Fibroblast of lung (primary cell): ENCODE measurements at places on chromosomes 12 and 14.
A peak's percentile ranks its signal among the peaks of the same experiment; 100 is the strongest.

DNA sequence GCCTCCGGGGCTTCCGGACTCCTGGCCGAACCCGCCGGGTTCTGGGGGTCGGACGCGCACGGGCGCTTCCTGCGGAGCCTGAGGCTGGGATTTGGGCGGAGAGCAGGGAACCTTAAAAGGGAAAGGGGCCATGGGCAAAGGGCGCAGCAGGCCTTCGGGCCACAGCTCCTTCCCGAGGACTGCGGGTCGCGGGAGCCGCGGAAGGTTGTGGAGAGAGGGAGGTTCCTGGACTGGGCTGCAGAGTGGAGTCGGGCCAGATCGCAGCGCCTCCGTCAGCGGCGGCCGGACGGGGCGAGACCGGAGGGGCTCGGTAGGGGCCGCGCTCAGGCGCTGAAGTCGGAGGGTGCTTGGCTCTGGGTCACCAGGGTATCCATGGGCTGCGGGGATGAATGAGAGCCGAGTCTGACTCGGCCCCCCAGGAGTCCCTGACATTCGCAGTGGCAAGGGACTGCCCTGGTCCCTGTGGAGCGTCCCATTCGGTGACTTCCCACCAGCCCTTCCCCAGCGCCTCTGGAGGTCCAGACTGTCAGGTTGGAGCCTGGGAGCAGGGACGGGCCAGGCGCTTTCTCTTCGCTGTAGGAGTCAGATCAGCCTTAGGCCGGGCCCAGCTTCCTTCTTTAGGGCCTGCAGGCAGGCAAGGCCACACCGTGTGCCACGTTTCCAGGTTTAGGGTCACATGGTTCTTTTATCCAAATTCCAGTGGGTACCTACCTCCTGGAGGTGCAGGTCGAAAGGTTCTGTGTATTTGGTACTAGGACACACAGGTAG lies 938 bp upstream of the SLC25A29 start:
- no peak for DNase-seq
- no peaks in the 10 kb centered on the region for H3K27me3 ChIP-seq
- peak overlapping the region; percentile 81 for H3K4me3 ChIP-seq
- H3K4me1 ChIP-seq = peaks cover 4% of the 10 kb centered on the region
- peak overlapping the region; percentile 66 for H3K27ac ChIP-seq
- H3K36me3 ChIP-seq = no peaks in the 10 kb centered on the region

- no peaks in the 10 kb centered on the region for H3K36me3 ChIP-seq
- no peaks in the 10 kb centered on the region for H3K27me3 ChIP-seq
- no peak overlapping the region for H3K27ac ChIP-seq
- H3K4me3 ChIP-seq = no peak overlapping the region
- no peak for DNase-seq
Observed at GRCh38 chr12:100951756-100952155, 157.2 kb downstream of the ANO4 start.

- H3K4me1 ChIP-seq = no peaks in the 10 kb centered on the region
- DNase-seq = no peak
- H3K27me3 ChIP-seq = no peaks in the 10 kb centered on the region
- H3K36me3 ChIP-seq = no peaks in the 10 kb centered on the region
- H3K27ac ChIP-seq = no peak overlapping the region
Observed at GRCh38 chr14:86357119-86357518, 827.2 kb downstream of the FLRT2 start.

DNA sequence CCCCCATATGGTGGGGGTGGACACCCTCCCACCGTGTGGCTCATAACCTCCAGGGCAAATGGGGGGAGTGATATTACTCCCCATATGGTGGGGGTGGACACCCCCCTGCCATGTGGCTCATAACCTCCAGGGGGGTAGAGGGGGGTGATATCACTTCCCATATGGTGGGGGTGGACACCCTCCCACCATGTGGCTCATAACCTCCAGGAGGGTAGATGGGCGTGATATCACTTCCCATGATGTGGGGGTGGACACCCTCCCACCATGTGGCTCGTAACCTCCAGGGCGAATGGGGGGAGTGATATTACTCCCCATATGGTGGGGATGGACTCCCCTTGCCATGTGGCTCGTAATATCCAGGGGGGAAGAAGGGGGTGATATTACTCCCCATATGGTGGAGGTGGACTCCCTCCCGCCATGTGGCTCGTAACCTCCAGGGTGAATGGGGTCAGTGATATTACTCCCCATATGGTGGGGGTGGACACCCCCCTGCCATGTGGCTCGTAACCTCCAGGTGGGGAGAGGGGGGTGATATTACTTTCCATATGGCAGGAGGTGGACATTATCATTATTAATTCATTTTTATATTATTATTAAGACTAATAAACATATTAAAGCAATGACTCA lies 51.2 kb upstream of the OXA1L start:
- DNase-seq = no peak
- no peaks in the 10 kb centered on the region for H3K27me3 ChIP-seq
- no peak overlapping the region for H3K4me3 ChIP-seq
- no peaks in the 10 kb centered on the region for H3K36me3 ChIP-seq

DNA sequence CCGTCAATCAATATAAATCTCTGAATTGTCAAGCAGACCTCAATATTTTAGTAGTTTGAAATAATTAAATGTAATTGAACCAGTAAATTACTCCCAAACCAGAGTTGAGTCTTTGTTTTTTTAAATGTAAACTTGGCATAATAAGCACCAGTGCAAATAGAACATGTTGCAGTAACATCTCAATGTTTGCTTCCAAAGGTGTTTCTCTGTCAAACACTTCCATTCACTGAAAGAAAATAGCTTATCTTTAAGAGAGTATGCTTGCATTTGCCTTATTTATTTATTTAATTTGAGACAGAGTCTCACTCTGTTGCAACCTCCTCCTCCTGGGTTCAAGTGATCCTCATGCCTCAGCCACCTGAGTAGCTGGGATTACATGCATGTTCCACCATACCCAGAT lies 39.9 kb upstream of the EGLN3 start:
- no peaks in the 10 kb centered on the region for H3K27me3 ChIP-seq
- H3K36me3 ChIP-seq = no peaks in the 10 kb centered on the region
- no peak overlapping the region for H3K27ac ChIP-seq
- H3K4me1 ChIP-seq = no peaks in the 10 kb centered on the region

- DNase-seq = no peak
- H3K27me3 ChIP-seq = no peaks in the 10 kb centered on the region
- H3K27ac ChIP-seq = no peak overlapping the region
- peaks cover 20% of the 10 kb centered on the region for H3K36me3 ChIP-seq
- H3K4me3 ChIP-seq = no peak overlapping the region
- H3K4me1 ChIP-seq = peaks cover 25% of the 10 kb centered on the region
Observed at GRCh38 chr14:94045101-94045500, 19.0 kb downstream of the OTUB2 start.
